ENCODE measurements at places on chromosomes 7 and 10.
A peak's percentile ranks its signal among the peaks of the same experiment; 100 is the strongest.

DNA sequence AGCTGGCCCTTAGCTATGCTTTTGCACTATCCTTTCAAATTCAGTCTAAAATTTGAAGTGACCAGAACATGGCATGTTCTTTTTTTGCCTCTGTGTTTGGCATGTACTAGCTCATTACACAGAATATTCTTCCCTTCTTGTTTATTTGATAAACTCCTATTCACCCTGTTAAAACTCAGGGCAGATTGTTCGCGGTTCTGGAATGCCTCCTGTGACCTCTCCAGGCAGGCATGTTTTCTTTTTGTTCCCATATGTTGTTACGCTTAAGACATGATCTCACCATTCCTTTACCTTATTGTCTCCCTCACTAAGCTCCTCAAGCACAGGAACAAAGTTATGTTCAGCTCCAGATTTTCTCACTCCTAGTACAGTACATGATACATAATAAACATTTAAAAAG is 181.7 kb downstream of the CCSER2 start:
- DNase-seq, result no peak

DNA sequence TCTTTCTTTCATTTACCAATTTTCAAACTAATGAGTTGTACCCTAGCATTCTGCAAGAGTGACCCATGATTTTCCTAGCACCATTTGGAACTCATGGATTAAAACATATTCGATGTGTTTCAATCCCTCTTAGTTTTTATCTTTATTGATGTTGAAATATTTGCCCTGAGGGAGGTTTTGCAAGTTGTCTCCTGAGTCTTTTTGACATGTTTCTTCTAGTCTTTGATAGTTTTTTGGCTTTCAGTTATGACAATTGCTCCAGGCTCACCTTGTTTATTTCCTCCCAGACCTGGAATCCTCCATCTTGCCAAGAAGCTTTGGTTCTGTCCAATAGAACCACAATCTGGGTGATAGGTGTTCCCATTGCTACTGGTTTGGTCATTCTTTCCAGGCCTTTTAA is 327.8 kb downstream of the WDR11 start:
- DNase-seq, result no peak

GRCh38 chr7:26658389-26659084 is 205.9 kb downstream of the SKAP2 start:
- DNase-seq, result no peak

DNA sequence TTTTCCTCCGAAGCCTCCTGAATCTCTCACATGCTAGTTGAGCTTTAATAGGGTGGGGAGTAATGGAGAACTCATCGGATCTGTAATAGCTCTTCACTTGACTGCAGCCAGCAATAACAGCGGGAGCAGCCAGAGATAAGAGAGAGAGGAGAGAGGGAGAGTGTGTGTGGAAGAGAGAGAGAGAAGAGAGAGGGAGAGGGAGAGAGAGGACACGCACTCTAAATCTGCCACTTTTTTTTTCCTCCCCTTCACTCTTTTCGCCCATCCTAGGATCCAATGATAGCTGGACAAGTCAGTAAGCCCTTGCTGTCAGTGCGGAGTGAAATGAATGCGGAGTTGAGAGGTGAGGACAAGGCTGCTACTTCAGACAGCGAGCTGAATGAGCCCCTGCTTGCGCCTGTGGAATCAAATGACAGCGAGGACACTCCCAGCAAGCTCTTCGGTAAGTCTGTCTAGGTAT is 107.9 kb downstream of the POU6F2 start:
- DNase-seq, result no peak

DNA sequence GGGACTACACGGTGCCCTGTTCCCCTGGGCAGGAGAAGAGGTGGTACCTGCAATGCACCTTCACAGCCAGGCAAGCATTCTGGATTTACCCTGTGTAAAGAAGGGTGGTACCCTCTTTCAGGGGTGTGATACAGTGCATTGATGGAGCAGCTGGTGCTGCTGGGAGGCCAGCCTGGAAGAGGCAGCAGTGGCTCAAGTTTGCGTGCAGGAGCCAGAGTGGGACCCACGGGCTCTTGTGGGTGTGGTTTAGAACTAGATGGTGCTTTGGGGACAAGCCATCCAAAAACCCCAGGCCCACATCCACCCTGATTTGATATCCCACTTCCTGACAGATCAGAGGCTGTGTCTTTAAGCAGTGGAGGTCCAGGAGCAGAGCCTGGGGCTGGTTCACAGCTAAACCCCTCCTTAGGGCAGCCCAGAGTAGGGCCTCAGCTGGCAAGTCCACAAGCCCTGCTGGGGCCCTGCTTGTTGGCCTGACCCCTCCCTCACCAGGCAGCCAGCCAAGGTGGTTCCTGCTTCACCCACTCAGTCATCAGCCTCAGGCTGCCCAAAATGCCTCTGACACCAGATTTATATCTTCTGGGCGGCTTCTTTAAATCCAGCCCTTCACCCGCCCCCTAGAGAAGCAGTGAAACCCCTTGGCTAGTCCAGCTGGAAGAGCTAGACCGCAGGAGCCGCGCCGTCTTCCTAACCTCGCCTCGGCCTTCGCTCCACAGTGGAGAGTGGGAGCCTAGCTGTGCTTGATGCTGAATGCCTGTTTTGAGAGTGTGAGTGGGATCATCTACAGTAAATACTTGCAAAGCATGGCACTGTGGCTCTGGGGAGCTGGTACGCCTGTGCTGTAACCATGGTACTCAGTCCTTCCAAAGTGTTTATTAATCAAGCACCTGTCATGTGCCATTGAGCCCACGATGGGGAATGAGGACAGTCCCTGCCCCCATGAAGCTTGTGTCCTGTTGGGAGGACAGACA is 1.4 kb upstream of the ASIC3 start:
- DNase-seq, result no peak

DNA sequence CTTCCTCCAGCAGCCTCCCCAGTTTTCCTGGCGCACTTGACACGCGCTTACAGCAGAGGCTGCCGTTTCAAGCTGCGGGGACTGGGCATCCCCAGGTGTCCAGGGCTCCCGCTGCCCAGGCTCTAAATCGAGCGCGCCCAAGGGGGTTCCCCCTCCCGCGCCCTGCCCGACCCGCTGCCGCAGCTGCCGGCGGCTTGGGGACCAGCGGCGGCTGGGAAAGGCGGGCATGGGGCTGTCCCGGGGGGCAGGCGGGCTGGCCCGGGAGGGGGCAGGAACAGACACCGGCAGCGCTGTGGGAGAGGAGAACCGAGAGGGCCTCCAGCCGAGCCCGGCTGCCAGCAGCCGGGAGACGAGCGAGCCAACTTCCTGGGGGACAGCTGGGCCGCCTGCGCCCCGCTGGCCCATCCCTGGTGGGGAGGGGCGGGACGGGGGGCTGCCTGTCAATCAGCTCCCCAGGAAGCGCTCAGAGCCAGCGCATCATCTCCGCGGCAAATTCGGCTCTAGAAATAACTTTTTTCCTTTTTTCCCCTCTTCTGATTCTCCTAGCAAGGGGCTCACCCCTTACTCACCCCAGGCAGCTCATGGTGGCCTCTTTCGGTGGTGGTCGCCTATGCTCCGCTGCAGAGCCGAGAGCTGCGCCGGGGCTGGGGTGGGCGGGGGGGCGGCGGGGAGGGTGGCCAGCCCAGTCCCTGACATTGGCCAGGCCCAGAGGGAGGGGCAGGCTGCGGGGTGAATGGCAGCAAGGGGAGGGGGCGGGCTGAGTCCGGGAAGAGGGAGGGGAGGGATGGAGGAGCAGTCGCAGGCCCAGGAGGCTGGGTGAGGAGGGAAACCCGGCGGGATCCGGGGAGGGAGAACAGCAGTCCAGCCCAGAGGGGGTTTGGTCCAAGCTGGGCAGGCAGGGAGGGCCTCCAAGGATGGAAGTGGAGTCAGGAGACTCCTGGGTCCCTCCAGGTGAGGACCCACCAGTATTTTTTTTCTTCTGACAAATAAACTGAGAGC is 14.7 kb downstream of the GRID2IP start:
- no peak for DNase-seq

DNA sequence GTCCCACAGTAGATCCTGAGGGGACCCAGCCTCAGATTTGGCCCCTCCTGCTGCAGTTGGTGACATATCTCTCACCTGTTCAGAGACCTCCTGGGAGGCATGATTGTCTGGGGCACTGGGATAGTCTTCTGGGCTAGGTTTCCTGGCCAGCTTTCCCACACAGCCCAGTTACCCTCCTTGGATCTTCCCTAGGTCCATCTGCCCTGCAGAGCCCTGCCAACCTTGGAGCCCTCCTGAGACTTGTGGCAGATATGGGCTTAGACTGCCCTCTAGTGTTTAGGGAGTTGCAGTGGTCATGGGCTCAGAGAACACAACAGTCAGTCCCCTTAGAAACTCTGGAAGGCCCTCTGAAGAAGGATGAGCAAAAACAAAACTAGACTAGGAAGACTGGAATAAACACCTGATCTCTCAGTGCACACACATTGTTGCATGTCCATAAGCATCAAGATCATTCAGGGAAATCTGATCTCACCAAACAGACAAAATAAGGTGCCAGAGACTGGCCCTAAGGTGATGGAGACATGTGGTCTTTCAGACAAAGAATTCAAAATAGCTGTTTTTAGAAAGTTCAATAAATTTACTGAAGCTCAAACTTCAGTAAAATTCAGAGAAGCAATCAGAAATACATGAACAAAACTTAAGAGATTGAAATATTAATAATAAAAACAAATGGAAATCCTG is 324.6 kb downstream of the ATRNL1 start:
- DNase-seq, result peak; percentile 47

DNA sequence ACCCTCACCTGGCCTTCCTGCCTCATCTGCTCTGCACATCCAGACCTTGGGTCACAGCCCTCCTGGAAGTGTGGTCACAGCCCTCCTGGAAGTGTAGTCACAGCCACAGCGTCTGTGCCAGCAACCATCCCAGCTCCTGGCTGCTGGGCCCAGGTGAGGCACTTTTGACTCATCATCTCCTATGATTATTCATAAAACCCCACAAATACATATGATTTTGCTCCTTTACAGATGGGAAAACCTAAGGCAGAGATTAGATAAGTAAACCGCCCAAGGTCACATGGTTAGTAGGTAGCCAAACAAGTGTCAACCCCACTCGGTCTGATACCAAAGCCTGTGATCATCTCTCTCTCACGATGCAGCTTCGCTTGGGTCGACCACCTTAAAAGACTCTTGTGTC is 94.3 kb downstream of the PRLHR start:
- DNase-seq, result no peak
